ENCODE measurements at places on chromosomes 5 and 9. TPM values are rescaled to one million over a fixed set of nuclear protein-coding genes. Genes with fewer than 3 reads are reported as not detected.

Gene ARL14EPL
- not detected for total RNA-seq

Gene PLAC8L1
- 0.46 TPM for total RNA-seq

- peaks cover 76% of the 10 kb centered on the region for H3K4me1 ChIP-seq
- H3K27ac ChIP-seq, result no peak overlapping the region
- H3K27me3 ChIP-seq, result peaks cover 1% of the 10 kb centered on the region
- no peak overlapping the region for H3K4me3 ChIP-seq
Observed at GRCh38 chr5:120512068-120512467, 48.0 kb downstream of the PRR16 start.

- no peak overlapping the region for H3K4me3 ChIP-seq
- no peaks in the 10 kb centered on the region for H3K4me1 ChIP-seq
- no peak overlapping the region for H3K27ac ChIP-seq
- no peak for DNase-seq
- no peaks in the 10 kb centered on the region for H3K36me3 ChIP-seq
Observed at GRCh38 chr9:136581614-136582447, 36.0 kb upstream of the NOTCH1 start.

- no peak overlapping the region for H3K4me3 ChIP-seq
- no peak for DNase-seq
Observed at GRCh38 chr5:138316355-138316754, 15.2 kb downstream of the CDC25C start.

DNA sequence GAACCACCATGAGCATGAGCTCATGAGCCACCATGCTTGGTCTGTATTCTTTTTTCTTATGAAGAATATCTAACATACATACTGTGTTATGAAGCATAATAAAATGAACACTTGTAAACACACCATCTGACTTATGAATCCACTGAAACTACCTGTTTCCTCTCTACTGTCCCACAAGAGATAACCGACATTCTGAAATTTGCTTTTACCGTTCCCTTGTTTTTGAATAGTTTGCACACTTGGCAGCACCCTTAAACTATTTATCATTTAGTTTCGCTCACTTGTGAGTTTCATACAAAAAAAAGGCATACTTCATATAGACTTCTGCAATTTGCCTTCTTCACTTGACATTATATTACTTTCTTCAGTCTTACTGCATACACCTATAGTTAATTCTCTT, 8.9 kb downstream of the LARS1 start:
- peaks cover 4% of the 10 kb centered on the region for H3K36me3 ChIP-seq
- no peaks in the 10 kb centered on the region for H3K27me3 ChIP-seq
- H3K4me1 ChIP-seq, result no peaks in the 10 kb centered on the region
- DNase-seq, result no peak

GRCh38 chr5:44001675-44002380, 387.4 kb downstream of the FGF10 start:
- H3K4me3 ChIP-seq, result no peak overlapping the region
- H3K36me3 ChIP-seq, result no peaks in the 10 kb centered on the region
- H3K27ac ChIP-seq, result no peak overlapping the region
- no peak for DNase-seq
- H3K4me1 ChIP-seq, result no peaks in the 10 kb centered on the region
- no peaks in the 10 kb centered on the region for H3K27me3 ChIP-seq

DNA sequence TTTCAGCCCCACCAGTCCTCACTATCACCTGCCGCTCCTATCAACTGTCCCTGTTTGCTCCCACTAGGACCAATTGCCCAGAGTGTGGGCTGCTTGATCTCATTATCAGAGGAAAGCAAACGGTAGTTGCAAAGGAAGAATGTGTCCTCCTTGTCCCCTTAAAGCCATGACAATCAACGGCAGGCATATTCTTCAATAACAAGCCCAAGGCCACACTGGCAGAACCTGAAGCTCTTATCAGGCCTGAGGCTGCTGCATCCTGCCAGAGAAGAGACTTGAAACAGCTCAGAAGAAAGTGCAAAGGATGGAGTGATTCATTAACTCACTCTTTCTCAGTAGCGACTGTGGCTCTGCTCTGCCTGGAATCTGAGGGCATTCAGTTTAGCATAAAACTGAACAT, 39.2 kb upstream of the MAN2A1 start:
- H3K4me3 ChIP-seq, result no peak overlapping the region
- no peaks in the 10 kb centered on the region for H3K27me3 ChIP-seq
- H3K4me1 ChIP-seq, result no peaks in the 10 kb centered on the region
- DNase-seq, result no peak

Measured in HFFc6 (cell line).